ENCODE measurements at places on chromosomes 7 and 10.

DNA sequence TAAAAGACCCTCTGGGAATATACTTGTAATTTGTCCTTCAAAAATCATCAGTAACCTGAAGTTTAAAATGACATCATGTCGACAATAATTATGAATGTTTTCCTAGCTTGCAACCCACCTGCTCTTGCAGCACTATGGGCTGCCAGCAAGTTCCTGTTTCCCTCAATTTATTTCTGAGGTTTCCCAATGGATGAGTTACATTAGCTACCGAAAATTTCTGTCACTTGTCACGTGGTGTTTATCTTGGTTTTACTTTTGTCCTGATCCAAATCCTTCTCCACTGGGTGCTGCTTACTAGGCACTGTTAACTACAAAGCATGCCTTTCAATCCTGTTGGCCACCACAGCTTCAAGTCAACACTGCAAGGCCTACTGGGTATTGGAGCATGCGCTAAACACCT lies 31.5 kb downstream of the GIMAP8 start:
- no peak for DNase-seq

GRCh38 chr10:128173386-128173785 lies 47.2 kb upstream of the MKI67 start:
- DNase-seq: no peak

DNA sequence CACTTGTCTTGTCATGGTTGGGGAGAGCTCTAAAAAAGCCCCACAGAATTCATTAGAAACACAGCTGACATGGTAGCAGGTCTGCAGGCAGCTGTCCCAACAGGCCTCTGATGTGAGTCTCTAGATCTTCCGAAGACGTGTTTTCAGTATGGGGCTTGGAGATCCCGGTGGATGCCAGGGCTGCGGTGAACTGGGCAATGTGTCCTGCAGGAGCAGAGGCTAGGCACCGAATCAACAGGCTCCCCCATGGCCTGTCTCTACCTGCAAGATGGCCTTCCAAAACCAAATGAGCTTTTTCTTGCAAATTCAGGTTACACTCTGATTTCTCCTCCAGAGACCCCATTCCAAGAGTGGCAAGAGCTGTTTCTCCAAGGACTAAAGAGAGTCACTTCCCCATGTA lies 2.9 kb downstream of the CPXM2 start:
- DNase-seq: no peak

DNA sequence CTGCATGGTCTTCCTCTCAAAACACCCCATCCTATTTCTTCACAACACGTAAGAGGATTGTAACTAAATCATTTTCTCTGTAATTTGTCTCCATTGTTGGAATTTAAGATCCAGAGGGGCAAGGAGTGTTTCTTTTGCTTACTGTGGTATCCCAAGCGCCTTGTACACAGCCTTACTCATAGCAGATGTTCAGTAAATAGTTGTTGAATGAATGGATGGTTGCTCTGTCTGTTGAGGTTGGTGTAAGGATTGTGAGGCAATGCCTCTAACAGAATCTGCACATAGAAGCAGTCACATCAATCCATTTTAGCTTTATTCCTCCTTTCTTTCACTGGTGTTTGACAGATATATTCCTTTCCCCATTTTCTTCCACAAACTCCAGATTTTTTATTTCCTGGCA lies 90.1 kb downstream of the ZNF365 start:
- DNase-seq: no peak

DNA sequence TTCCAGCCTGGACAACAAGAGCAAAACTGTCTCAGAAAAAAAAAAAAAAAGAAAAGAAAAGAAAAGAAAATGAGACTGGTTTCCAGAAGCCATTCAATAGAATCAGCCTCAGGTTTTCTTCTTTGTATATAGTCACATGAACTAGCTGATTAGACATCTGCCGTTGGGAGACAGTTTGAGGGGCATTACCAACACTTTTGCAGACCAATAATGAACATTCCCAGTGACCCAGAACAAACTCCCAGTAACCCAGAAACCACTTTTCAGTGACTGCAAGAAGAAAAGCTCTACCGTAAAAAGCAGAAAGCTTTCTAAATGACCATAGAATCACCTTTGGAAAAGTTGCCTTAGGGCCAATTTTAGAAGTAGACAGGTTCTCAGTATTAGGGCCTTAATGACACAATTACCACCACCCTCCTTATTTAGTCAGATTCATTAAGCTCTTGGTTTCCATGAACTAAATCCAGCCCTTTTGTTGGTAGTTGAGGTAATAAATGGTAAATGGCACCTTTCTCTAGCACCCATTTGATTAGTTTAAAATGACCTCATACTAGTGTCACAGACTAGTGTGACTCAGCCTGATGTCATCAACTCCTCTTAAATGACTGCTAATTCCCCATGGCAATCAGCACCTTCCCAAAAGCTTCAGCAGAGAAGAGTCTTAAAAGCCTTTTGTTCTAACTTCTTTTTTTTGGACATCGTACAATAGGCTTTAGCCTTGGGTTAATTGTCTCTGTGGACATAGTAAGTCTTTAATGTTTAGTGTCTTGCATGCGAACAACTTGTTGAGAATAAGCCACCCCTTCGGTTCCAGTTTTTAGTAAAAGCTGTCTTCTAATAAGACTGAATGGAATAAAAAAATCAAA lies 33.6 kb upstream of the XRCC2 start:
- DNase-seq: no peak

DNA sequence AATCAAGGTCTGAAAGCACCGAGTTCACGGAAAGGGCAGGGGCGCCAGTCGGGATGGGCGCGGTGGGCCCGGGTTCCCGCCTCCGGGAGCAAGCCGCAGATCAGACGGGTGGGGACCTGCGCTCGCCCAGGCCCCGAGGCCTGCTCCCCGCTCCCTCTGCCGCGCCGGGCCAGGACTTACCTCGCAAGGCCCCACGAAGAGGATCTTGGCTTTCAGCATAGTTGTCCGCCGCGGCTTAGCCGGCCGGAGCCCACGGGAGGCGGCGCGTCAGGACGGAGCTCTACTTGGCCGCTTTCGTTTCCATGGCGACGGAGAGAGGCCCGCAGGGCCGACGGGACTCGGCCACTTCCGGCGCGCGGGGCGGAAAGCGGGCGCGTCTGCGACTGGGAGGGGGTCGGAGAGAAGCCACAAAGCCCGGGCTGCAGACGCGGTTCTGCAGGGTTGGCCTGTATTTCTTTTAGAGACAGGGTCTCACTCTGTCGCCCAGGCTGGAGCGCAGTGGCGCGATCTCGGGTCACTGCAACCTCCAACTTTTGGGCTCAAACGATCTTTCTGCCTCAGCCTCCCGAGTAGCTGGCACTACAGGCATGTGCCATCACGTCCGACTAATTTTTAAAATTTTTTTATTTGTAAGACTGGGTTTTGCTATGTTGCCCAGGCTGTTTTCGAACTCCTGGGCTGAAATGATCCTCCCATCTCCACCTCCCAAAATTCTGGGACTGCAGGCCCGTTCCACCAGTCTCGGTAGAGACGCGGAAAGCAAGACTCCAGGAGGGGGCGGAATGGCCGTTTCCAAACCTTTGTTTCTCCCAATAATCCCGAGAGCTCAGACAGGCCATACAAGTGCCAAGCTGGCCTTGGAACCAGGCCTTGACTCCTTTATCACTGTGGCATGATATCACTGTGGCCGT lies at the start of gene IFT22:
IFT22 (minus strand) TSS at position 322 of the 911 bp plus-strand sequence; CDS start at position 219, 103 bp downstream.
- peak; percentile 98 for DNase-seq

DNA sequence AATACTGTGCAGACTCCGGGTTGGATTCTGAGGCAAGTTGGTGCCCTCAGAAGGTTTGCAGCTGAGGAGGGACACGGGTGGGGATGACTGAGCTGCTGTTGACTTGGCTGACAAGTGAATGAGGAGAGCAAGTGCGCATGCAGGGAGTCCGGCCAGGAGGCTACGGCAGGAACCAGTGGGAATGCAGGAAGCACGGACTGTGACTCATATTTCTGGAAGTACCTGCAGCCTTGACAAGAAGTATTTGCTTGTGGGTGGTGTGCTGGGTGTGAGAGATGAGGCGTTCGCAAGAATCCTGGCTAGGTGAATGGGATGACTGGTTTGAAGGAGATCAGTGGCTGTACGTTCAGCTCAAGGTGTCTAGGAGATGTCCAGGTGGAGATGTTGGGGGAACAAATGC lies 30.8 kb upstream of the FXYD4 start:
- DNase-seq: no peak

- no peak for DNase-seq
These were observed 76.5 kb upstream of the ADRB1 start for GRCh38 chr10:113967126-113967525.

- peak; percentile 7 for DNase-seq
These were observed 214.2 kb downstream of the ANK3 start for GRCh38 chr10:60175441-60175971.

DNA sequence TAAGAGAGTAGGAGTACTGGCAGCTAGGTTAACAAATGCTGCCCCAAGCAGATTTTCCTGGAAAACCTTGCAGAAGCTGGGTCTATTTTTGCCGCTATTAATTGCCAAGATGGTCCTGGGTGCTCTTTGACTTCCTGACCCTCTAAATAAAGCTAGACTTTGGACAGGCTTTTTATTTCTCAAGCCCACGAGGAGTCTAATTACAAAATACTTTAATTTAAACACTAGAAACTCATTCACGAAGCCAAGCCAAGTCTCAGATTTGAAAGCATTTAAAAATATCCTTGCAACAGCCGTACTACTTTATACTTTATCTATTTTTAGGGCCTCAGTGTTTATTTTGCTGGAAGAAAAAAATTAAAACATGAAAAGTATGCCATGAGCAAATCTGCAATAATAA lies 45.1 kb downstream of the TMEM26 start:
- DNase-seq: no peak

- no peak for DNase-seq
These were observed 61.1 kb downstream of the KCNMA1 start for GRCh38 chr10:77576444-77577032.

GRCh38 chr10:11838298-11838852 lies 15.2 kb downstream of the PROSER2 start:
- no peak for DNase-seq

GRCh38 chr7:25075459-25075858 lies 49.6 kb downstream of the CYCS start:
- DNase-seq: no peak

DNA sequence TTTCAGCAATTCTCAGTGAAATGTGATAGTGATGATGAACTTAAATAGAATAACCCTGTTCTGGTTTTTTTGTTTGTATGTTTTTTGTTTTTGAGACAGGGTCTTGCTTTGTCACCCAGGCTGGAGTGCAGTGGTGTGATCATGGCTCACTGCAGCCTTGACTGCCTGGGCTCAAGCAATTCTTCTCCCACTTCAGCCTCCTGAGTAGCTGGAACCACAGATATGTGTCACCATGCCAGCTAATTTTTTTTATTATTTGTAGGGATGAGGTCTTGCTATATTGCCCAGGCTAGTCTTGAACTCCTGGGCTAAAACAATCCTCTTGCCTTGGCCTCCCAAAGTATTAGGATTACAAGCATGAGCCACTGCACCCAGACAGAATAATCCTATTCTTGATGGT lies 14.3 kb upstream of the COL17A1 start:
- DNase-seq: no peak

DNA sequence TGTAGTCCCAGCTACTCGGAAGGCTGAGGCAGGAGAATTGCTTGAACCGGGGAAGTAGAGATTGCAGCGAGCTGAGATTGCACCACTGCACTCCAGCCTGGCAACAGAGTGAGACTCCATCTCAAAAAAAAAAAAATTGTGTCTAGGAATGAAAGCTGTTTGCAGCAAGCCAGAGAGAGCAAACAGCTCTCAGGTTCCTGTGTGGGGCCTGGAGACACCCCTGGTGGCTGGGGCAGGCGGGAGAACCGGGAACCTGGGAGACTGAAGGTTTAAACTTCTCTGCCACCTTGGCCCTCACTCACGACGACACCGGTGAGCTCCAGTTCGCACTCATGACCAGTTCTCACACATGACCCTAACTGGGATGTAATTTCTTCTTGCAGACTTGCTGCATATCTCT lies 13.2 kb upstream of the UNCX start:
- no peak for DNase-seq

- DNase-seq: no peak
These were observed 264.1 kb upstream of the DGKB start for GRCh38 chr7:15166620-15167019.

DNA sequence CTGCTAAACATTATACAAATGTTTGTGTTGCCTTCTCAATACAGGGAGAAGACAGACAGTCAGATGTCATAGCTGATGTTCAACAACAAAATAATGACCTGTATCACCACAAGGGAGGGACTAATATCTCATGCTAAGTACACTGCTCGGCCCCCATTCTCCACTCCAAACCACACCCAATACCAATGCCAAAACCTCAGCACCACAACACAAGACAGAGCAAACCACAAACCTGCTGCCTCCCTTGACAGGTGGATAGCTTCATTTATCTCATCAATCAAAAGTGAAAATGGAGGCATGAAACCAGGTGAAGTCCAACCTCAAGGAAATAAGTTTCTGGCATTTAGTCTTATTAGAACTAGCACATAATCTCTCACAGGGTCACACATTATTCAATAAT lies 109.5 kb downstream of the PARD3 start:
- no peak for DNase-seq

DNA sequence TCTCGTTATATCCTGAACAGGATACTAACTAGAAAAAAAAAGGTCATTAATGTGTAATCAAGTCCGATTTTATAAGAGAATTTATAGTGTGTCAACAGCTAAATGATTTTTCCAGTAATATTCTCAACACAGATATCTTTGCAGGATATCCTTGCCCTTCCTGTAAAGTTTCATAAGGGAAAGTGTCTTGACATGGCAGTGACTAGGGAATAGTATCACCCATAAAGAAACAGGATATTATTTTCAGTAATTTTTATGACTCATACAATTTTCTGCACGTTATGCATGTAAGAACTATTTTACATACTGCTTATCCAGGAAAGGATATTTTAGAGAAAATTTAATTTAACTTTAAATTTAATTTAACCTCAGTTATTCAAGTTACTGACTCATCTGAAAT lies 19.5 kb upstream of the PNLIP start:
- no peak for DNase-seq

DNA sequence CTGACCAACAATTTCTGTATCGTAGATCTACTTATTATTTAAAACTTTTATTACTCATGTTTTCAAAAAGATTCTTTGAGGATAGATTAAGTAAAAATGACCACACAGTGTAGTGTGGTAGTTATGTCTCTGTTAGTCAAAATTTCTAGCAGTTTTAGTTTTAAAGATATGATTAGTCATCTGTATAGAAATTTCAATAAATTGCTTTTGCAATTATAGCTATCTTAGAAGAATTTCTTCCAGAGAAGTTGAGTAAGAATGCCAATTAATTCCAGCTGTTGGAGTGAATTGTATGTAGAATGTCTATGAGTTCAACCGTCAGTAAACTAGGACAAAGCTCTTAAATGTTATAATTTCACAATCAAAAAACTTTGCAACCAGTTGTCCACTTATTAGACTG lies 229.7 kb downstream of the CDK14 start:
- no peak for DNase-seq

DNA sequence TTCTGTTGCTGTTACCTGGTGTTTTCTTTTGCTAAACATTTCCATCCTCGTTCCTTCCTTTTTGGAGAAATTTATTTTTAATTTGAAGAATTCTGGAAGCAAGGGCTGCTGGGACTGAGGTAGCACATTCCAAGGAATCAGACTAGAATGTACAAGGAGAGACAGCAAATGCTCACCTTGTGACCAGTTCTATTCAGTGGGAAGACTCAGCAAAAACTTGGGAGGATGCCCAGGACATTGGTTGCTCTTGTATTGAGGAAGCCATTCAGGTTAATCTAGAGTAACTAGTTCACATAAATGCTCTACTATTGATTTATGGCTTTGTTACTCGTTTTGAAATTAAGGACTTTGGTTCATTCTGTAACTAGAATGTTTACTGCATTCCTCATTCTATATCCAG lies 11.3 kb downstream of the PLCE1 start:
- no peak for DNase-seq

Data from brain (organoid and tissue), 16 donors.